ENCODE measurements at places on chromosomes 4 and X. TPM values are rescaled to one million over a fixed set of nuclear protein-coding genes. Genes with fewer than 3 reads are reported as not detected.

Gene WAS
- total RNA-seq, result 2.7 TPM

Gene GLOD5
- total RNA-seq, result not detected

Gene POLN
- not detected for total RNA-seq

Gene ANXA3
- total RNA-seq, result 22.8 TPM

Gene P2RY8
- total RNA-seq, result 1.1 TPM

Gene ABCE1
- 62.5 TPM for total RNA-seq

Gene FOXR2
- not detected for total RNA-seq

Gene AMTN
- not detected for total RNA-seq

Gene SLC2A9
- total RNA-seq, result 0.62 TPM

Gene ARR3
- total RNA-seq, result not detected

Gene NEUROG2
- not detected for total RNA-seq

Gene CLDN2
- not detected for total RNA-seq

Gene SLC25A14
- 7.0 TPM for total RNA-seq

Gene PAGE2
- not detected for total RNA-seq

Gene EGF
- total RNA-seq, result 12.1 TPM

Gene TCEAL1
- 45.8 TPM for total RNA-seq

DNA sequence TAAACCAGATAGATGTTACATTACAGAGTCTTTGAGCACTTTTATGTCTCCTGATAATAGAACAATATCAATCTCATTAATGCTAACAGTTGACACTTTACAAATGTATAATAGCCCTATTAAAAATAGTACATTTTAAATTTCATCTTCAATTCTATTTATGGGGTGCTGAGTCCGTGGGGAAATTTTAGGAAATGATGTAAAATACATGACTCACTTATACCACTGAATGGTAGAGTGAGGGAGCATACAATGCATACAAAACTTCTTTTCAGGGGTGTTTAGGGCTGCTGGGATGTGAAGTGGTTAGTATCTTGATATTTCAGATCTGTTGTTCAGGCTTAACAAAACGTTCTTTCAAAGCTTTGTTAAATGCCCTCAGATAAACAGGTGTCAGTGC, 696.2 kb downstream of the TRAM1L1 start:
- DNase-seq, result no peak

GRCh38 chrX:149221230-149221629, 283.9 kb downstream of the IDS start:
- DNase-seq, result no peak

DNA sequence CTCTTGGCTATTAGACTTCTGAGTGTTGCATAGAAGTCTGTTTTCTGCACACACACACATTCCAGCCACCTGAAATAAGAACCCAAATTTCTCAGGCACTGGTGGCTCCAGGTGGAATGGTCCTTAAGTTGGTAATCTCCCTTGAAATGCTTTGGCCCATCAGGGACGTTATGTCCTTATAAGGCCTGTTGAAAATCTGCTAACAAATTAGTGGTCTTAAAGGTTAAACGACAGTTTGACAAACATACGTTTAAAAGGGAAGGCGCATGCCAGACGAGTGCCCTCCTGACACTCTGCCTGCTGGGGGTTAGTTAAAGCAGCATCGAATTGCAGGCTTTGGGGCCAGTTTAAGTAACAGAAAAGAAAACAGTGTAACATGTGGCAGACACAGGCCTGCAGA, 125.0 kb downstream of the TBX22 start:
- DNase-seq, result no peak

DNA sequence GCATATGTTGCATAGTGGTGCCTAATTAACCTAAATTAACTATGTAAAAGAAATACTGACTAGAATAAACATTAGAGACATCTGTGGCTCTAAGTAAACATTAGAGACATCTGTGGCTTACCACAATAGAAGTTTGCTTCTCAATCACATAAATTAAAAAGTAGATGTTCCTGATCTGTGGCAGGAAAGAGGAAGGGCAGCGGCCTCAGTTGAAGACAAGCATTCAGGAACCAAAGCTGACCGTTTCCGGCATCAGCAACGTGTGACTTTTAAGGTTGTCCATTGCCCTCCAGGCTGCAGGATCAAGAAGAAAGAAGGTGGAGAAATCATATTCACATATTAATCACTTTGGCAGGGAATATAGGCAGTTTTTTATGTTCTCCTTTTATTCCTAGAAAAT, 336.3 kb upstream of the TRAM1L1 start:
- DNase-seq, result no peak

GRCh38 chr4:127965803-127966175, 583 bp downstream of the ABHD18 start:
- DNase-seq, result peak; percentile 10

- DNase-seq, result no peak
Measured at GRCh38 chr4:73815145-73815544, 21.3 kb upstream of the CXCL6 start.

DNA sequence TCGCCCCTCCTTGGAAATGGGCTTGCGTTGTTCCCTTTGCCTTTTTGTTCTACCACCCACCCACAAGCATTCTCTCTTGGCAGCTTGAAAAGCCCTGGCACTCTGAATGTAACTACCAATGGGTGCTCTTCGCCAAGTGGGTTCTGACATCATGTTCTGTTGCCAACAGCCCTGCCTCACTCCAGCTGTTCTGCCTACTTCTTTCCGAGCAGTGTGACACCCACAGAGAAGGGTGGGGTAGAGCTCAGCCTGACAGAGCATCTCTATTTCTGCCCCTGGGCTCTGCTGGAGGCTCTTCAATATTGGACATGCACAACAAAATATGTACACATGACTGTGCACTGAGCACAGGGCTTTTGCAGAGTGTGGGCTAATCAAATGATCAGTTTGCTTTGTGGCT, 15.6 kb upstream of the EXOSC9 start:
- DNase-seq, result no peak

DNA sequence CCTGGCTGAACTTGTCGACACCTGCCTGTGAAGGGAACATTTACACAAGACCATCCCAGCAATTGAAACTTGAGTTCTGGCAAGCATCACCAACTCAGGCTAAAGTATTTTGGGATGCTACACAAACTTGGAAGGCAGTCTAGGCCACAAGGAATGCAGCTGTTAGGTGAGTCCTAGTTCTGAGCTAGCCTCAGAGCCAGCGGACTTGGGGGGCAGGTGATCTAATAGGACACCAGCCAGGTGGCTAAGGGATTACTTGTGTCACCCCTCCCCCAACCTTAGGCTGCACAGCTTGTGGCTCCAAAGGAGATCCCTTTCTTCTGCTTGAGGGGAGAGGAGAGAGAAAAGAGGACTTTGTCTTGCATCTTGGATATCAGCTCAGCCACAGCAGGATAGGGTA, 62.3 kb upstream of the DKK2 start:
- peak; percentile 56 for DNase-seq

DNA sequence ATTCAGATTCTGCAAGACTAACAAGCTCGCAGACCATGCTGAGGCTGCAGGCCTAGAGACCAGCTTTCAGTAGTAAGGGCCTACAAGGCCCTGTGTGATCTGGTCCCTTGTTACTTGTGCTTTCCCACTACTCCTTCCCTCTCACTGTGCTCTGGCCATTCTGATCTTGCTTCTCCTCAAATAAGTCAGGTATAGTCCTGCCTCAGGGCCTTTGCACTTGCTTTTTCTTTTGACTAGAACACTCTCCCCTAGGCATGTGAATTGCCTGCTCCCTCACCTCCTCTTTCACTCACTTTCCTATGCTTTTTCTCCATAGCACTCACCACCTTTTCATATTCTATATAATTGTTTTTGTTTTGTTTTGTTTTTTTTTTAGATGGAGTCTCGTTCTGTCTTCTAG, 22.2 kb downstream of the AKAP14 start:
- no peak for DNase-seq

- no peak for DNase-seq
Measured at GRCh38 chr4:90798948-90799347, 671.8 kb downstream of the CCSER1 start.

DNA sequence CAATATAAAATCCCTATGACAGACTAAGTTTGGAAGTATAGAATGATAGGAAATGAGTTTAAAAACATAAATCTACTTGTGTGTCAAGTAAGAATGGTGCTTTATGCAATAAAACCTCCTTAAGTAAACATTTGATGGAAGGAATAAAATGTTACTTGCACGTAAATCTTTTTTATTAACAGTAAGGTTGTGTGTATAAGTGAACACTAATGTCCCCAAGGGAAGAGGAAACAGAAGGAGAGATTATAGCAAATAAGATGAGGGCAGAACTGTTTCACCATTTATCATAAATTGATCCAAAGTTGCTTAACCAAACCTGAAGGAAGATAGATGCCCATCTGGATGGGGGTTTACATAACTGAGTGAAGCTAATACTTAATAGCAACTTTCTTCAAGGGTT, 86.8 kb downstream of the FRMPD4 start:
- DNase-seq, result no peak

DNA sequence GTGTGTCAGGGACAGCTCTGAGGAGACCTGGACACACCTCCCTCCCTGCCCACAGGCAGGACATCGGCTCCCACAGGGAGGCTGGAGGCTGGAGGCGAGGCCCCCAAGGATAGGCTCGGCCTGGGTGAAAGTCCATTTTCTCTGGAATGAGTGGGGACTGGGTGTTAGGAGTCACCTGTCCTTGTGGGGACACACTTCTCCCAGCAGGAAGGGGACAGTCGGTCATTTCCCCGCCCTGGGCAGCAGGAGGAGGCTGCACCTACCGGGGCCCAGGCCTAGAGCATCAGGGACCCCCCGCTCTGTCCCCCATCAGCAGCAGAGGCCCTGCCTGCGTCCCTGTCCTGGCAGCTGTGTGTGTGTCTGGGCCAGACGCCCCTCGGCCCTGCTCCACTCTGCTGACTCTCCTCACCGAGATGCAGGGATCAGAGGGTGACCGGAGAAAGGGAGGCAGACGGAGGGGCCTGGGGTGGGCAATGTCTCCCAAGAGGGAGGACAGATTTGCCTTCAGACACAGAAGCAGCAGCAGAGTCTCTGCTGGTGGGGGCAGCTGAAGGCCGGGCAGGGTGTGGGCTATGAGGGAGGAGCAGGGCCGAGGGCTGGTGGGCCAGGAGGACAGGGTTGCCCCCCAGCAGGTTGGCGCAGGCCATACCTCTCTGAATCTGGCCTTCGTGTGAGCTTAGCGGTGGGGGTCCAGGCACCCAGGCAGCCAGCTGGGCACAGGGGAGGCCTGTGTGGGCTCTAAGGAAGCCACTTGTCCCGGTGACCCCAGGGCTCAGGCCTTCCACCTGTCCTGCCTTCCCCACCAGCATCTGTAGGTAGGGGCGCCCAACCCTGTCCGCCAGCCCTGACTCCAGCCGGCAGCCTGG, 125.7 kb upstream of the NKX1-1 start:
- DNase-seq, result no peak

DNA sequence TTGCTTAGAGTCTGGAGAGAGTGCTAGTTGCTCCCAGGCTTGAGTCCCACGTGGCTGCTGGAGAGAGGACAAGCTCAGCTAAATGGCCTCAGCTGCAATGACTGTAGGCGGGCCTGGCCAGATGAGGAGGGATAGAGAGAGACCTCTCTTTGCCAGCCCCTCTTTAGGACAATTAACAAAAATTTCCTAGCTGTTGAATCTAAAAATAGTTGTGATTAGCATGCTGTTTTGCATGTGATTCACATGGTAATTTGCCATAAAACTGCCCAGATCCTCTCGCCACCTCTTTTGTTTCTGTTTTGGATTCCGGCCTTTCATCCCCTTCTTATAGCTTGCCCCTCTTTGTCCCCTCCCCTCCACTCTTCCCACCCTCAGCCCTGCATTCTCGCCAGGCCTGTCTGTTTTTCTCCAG, 28.9 kb upstream of the PRPS1 start:
- no peak for DNase-seq

GRCh38 chr4:147477439-147477838, 3.5 kb upstream of the EDNRA start:
- DNase-seq, result no peak

DNA sequence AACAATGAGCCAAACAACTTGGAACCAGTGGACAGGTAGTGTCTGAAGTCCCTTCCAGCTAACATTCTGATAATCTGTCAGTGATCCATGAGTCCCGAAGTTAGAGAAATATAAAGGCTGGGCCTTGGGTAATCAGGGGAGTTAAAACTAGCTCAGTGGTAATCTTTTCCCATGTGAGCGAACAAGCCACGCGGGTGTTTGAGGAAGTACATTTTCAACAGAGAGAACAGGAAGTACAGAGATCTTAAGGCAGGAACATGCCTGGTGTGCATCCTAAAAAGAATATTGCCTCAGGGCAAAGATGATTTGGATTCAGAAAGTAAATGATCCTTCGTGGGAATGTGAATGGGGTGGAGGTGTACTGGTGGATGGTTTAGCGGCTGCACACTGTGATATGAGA, 42.9 kb downstream of the FNIP2 start:
- DNase-seq, result peak; percentile 52

GRCh38 chrX:138748480-138748879, 37.0 kb upstream of the FGF13 start:
- DNase-seq, result no peak

- DNase-seq, result no peak
Measured at GRCh38 chr4:71978210-71978835, 53.5 kb upstream of the NPFFR2 start.

- no peak for DNase-seq
Measured at GRCh38 chrX:40423299-40423698, 157.5 kb upstream of the ATP6AP2 start.

DNA sequence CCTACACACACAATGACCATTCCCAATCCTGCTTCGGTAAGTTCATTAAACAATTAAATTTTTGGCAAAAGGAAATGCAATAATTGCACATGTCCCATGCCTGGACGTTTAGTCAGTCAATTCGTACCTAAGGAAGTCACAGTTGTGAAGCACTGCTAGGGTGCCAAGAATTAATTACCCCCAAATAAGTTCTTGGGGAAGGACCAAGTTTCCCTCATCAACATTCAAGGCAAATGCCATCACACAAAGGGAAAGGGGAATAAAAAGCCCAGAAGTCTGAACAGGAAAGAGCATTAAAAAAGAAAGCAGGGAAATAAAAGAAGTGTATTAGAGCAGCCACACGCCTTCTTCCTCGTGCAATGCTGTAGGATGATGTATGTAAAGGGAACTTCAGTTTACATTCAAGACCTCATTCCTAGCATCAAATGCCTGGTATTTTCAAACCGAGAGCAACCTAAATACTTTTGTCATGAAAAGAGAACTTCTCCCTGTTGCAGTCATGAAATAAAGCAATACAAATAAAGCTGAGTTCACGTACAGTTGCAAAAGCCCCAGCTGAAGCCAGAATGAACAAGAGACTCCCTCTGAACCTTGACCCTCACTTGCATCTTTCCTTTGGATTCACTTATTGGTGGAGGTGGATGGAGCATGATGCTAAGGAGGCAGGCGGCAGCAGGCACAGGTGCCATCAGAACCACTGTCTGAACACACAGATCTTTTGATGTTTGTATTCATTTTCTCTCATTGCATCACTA, 124.0 kb upstream of the PPARGC1A start:
- no peak for DNase-seq

DNA sequence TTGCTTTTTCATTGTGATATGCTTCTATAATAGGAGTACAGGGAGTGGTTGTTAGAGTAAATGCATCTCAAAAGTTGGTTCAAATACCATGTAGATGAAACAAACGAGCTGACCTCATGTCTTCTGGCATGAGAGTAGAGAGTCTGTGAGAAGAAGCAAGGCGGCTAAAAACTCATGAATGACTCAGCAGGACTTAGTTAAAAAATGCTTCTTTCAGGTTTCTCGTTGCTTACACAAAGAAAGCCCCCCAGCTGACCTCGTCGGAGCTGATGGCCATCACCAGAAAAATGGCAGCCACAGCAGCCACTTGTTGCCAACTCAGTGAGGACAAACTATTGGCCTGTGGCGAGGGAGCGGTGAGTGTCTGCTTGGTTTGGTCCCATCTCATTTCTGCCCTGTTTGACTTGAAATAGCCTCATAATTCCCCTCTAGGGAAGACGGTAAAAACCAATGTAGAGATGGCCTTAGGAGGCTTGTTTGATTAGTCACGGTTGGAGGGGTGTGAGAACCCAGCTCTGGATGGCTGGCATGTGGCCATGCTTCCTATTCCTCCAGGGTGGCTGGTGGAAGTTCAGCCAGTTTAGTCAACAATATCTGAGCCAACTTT, 14.5 kb downstream of the AFP start:
- no peak for DNase-seq

Data from gastrocnemius medialis (tissue), 4 donors.